ENCODE measurements at places on chromosomes 1 and 21. TPM values are rescaled to one million over a fixed set of nuclear protein-coding genes. Genes with fewer than 3 reads are reported as not detected.

Gene FNDC5
- 0.70 TPM for total RNA-seq

- DNase-seq = no peak
Observed at GRCh38 chr1:167893798-167894197, 20.1 kb downstream of the ADCY10 start.

DNA sequence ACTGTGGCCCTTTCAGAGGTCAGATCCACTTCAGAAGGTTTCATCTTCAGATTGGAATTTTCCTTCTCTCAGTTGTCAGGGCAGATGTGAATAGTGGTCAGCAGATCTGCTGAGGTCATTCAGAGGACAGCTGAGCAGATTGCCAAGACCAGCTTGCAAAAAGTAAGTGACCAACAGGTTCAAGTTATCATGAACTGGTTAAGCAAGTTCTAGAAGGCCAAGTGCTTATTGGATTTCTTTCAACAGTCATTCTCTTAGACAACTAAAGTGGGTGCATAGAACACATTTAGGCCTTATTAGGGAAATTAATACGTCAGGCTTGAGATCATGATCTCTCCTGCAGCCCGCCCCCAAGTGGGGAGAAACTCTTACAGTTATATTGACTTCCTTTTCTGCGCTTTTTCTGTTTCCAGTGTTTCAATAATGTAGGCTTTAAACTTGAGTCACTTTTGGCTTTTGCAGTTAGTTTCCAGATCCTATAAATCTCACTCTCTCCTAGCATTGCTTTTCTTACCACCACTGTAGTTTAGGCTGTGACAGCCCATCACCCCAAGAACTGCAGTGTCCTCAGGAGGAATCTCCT lies 96.4 kb downstream of the C1orf21 start:
- peak; percentile 52 for DNase-seq

- no peak for DNase-seq
Observed at GRCh38 chr1:241095847-241096246, 261.2 kb downstream of the RGS7 start.

Gene MMP23B
- 4.0 TPM for total RNA-seq

GRCh38 chr1:3051270-3052268 lies 17.4 kb upstream of the PRDM16 start:
- DNase-seq = no peak

Gene MRPS15
- total RNA-seq = 47.7 TPM

DNA sequence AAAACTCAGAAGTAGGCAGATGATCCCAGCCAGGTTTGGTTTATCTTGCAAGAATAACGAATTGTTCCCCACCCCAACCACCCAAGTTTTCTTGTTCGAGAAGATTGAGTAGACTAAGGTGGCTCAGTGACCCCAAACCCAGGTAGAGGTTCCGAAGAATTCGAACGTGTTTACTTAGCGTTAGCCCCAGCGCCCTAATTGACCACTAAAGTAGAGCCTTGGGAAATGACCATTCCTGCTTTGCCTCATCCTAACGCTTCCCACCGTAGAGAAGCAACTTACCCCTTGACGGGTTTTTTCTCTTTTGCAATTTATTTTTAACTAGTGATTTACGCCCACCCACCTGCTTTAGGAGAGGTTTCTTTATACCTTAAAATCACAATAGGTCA lies 870 bp downstream of the FBXO28 start:
- peak; percentile 33 for DNase-seq

Gene CYP4A11
- not detected for total RNA-seq

Gene POU3F1
- total RNA-seq = 0.05 TPM

GRCh38 chr1:74011736-74012135 lies 186.2 kb downstream of the LRRIQ3 start:
- no peak for DNase-seq

Gene PDE4B
- 0.70 TPM for total RNA-seq

DNA sequence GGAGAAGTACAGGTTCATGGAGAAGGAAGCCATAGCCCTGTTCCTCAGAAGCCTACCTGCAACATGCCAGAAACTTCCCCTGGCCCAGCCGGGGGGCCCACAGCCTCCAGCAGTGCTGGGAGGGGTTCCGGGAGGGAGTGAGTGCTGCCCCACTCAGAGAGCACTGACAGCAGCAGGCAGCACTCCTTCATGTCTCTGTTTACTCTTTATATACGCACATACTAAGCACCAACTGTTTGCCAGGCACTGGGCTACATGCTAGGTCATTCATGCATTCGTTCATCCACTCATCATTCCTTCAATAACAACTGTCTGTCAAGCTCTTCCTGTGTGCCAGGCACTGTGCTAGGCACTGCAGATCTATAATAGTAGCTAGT lies 120.6 kb downstream of the TRABD2B start:
- no peak for DNase-seq

GRCh38 chr1:35876988-35877387 lies 6.0 kb upstream of the AGO1 start:
- DNase-seq = peak; percentile 25

DNA sequence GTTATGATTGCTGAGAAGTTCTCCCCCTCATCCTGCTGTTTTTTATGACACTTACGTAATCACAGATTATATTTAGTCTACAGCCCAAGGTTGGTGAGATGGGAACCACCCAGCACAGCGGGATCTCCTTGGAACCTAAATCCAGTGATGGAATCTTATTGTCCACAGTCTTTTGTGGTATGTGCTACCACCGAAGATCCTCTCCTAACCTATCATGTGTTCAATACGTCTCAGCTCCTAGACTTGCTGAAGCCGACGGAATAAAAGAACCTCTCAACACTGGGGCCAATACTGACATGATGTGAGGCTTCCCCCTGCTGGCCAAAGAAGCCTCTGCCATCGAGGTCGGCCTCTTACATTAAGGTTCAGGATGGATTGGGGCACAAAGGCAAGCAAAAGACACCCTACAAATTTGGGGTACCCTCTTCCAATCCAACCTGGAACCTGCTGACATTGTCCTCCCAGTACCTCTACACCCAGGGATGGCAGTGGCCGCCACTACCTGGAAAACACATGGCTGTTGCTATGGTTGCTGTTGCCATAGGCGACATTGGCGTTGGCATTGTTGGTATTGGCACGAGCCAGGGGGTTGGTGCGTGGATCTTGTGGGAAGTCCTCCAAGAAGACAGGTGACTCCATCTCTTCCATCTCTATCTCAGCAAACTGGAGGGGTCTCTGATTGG lies 19.4 kb upstream of the KIF21B start:
- peak; percentile 65 for DNase-seq

DNA sequence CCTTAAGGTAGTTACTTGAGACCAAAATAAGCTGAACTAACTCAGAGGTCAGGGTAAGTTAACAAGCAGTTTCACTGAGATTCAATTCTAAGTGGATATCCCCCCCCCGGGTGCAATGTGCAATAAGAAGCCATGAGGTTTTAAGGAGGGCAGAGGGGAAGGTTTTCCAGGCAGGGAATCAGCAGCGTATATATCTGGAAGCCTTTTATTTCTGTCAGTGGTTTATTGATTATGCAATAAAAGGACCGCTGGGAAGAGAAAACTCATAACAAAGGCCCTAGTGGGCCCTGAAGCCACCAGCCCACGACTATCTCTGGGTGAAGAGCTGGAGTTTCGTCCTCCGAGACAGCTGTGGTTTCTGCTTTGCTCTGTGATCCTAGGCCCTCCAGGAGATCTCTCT lies 53.1 kb upstream of the CTPS1 start:
- peak; percentile 10 for DNase-seq

Gene ADAMTS1
- total RNA-seq = 130 TPM

Gene MARCKSL1
- 70.9 TPM for total RNA-seq

GRCh38 chr1:36304521-36304920 lies 1.6 kb upstream of the SH3D21 start:
- no peak for DNase-seq

- no peak for DNase-seq
Observed at GRCh38 chr1:163472651-163473248, 151.0 kb downstream of the NUF2 start.

- no peak for DNase-seq
Observed at GRCh38 chr1:201349092-201349491, 28.4 kb downstream of the TNNT2 start.

Gene MRAP
- total RNA-seq = not detected

DNA sequence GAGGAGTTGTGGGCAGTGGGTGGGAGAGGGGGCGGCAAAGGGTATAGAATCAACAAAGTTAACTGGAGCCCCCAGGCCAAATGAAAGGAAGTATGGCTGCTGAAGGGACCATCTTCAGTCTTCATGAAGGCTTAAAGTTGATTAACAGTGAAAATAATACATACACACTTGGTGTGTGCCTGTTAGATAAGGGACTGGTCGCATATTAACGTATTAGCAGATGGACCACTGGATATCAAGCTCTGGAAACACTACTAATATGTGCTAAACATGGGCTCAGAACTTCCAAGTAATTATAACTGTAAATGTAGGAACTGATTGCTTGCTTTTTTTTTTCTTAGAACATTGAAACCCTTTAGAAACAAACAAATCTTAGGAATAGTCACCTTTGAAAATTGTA lies 224.7 kb upstream of the KIAA0040 start:
- DNase-seq = no peak

DNA sequence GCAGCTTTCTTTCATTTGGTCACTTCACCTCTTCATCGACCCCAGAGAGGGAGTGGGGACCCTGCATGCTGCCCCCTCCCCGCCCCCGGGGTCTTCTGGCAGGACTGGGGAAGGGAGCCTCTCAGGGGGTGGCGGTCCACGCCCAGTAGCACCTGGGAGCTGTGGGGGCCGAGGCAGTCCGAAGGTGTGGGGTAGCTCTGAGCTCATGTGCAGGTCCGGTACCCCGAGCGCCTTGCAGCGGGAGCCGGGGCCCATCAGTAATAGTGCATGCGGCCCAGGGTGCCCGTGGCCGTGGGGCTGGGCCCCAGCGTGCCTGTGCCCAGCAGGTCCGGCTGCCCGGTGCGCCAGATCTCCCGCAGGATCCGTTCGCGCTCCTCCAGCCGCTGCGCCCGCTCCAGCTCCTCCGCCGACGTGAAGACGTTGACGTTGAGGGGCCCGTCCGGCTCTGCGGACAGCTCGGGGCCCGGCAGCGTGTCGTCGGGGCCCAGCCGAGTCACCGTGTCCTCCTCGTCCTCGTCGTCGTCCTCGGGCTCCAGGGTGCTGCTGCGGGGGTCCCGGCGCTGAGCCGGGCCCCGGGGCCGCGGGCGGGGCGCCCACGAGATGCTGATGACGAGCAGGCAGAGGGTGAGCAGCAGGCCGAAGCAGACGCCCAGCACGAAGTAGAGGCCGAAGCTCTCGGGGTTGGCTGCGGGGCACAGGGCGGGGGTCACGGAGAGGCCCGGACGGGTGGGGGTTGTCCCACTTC lies 1.2 kb downstream of the EVA1B start:
- DNase-seq = no peak

DNA sequence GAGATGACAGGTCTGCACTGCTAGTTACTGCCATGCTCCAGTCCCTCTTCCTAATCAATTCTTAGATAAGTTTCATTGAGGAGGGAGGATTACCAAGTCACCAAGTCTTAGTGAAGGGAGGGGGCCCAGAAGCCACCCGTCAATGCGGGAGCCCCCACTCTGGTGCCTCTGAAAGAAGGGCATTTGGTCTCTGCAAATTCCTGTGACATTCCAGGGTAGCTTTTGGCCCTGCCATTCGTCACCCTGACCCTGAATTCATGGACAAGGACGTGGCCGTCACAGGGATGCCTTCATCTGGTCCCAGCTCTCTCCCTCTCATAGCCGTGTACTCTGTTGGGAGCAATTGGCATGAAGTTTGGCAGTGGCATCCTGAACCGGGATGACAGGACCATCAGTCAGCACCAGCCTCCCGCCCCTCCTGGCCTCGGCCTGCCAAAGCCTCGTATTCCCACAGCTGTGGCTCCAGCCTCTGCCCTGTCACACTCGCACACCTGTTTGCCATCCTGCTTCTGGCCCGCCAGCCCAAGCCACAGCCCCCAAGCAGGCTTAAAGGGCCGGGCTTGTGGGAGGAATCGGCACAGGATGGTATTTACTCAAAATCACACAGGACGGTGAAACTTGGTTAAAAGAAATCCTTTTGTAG lies 150.7 kb downstream of the CLIC6 start:
- DNase-seq = no peak

DNA sequence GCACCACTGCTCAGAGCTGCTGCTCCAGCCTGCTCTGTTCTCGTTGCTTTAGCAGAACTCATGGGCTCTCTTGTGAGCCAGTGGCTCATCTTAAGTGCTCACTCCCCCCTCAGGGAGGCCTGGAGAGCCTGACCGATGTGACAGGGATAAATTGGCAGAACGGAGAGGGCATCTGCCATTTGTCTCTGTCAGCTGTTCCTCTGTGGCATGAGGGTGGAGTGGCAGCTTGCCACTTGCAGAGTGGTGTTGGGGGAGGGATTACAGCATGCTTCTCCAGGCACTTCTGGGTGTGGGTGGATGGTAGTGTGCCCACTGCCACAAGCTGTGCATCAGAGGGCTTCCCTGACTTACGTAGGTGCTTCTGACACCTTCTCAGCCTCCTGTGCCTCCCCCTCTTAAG lies 229.5 kb downstream of the PAPPA2 start:
- DNase-seq = no peak

GRCh38 chr1:41268154-41268770 lies 26.2 kb upstream of the SCMH1 start:
- peak; percentile 74 for DNase-seq

DNA sequence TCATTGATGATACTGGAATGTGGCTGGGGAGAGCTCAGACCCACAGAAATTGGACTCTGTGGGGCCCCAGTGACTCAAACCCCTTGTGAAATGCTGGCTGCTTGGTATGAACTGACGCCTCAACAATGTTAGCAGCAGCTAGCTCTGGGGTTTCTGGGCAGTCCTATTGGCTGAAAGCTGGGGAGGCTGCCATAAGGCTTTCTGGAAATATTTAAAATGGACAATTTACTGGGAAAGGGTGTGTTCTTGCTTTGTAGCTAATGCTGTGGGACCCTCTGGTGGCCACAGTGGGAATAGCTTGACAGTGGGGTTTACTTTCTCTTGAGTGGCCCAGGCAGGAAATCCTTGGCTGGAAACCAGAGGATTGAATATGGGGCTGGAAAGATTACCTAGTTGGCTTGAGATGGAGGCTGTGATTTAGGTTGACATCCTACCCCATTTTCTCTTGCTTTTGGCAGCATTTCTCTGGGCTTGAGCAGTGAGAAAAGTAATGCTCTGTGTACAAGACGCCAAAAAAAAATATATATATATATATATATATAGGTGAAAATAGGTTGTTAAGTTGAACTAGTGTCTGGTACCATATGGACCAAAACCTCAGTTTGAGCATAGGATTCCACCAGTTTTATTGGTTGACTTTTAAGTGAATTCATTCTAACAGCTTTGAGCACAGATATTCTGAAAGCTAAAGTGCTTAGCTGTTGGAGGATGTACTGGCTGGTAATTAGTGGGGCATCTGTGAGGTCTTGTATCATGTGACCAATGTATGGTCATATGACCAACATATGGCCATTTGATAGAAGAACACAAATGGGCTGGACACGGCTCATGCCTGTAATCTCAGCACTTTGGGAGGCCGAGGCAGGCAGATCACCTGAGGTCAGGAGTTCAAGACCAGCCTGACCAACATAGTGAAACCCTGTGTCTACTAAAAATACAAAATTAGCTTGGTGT lies 8.2 kb upstream of the S100A10 start:
- DNase-seq = peak; percentile 96

GRCh38 chr1:147895123-147895522 lies 7.5 kb upstream of the GJA8 start:
- no peak for DNase-seq

All from renal cortical epithelial cell (primary cell).